ENCODE measurements at places on chromosomes 13 and 19.
A peak's percentile ranks its signal among the peaks of the same experiment; 100 is the strongest.

GRCh38 chr13:46759846-46760245 lies 37.1 kb downstream of the ESD start:
- DNase-seq, result peak; percentile 97

- DNase-seq, result no peak
These were observed 308.3 kb downstream of the TBC1D4 start for GRCh38 chr13:75173457-75174356.

- no peak for DNase-seq
These were observed 13.8 kb downstream of the DNASE2 start for GRCh38 chr19:12867120-12868099.

DNA sequence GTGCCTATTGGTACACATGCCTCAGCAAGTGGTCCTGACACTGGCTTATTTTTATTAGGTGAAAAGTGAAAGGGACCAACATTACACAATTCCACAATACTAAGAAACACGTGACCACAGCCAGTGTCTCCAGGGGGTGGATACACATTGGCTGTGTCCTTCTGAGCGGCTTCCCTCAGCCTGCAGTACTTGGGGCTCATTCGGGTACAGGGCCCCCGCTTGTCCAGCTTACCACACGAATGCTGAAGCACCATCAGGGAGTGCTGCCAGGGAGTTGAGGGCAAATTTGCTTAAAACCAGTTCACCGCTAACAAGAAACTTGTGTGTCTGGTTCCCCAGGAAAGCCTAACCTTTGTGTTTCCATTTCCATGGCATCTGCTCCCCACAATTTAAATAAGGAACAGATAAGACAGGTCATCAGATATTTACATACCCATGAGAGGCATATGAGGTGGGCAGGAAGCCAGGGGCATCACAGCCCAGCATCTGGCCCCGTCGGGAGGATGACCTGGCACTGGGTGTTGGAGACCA lies 23.3 kb downstream of the PBX4 start:
- peak; percentile 20 for DNase-seq

DNA sequence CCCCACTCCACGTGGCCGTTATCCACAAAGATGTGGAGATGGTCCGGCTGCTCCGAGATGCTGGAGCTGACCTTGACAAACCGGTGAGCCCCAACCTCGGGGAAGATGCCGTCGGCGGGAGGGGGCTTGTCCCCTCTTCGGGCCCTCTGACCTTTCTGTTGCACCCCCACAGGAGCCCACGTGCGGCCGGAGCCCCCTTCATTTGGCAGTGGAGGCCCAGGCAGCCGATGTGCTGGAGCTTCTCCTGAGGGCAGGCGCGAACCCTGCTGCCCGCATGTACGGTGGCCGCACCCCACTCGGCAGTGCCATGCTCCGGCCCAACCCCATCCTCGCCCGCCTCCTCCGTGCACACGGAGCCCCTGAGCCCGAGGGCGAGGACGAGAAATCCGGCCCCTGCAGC lies 4.8 kb downstream of the CCER2 start:
- no peak for DNase-seq

GRCh38 chr13:28401303-28402056 lies 93.4 kb downstream of the FLT1 start:
- peak; percentile 59 for DNase-seq

GRCh38 chr19:40774916-40775631 lies at the start of gene MIA:
TSS of gene MIA (plus strand) at chr19:40775521. CDS start at chr19:40775543, 22 bp downstream.
- no peak for DNase-seq

DNA sequence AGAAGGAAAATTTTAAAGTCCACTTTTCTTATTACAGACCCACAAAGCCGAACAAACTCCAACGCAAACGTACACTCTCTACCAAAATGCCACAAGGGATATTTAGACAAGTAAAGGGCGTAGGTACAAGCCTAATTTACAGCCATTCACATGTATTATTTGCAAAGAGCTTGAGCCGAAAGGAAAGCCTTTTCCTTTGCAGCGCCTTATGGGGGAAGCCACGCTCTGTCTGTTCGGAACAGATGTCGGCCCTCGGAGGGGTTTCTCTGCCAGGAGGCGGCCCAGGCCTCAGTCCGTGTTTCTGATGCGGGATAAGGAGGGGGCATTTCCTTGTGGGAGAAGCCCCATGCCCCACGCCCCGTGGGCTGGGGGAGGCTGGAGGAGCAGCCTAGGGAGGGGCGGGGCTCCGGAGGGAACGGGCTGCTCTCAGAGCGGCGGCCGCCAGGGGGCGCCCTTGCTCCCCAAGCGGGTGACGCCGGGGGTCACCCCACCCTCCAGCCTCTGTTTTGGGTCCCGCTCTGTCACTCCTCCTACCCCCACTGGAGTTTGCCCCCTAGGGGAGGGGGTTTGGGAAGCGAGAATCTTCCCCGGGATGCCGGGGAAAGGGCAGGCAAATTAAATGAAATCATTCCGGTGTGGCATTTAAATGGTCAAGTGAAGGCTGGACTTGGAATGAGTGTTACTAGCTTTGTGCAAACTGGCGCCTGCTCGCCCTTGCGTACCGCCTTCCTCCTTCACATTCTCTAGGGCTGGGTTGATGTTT lies 2.9 kb downstream of the HTR2A start:
- DNase-seq, result peak; percentile 83

DNA sequence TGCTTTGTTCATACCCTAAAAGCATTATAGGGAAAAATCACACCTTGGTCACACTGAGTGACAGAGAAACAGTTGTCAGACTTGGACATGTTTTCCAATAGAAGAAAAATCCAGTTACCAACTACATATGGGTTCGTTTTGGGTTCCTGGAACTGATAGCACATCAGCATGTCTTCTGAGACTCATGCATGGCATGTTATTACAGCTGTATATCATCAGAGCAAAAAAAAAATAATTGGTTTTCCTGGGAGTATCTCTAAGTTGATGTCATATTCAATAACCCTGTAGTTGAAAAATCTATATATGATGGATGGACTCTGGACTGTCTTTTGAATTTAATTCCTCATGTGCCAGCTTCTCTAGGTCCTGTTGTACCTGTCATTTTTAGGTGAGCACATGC lies 211.6 kb downstream of the DNAJC15 start:
- no peak for DNase-seq

- DNase-seq, result no peak
These were observed 73.9 kb downstream of the KCTD12 start for GRCh38 chr13:76812206-76812897.

DNA sequence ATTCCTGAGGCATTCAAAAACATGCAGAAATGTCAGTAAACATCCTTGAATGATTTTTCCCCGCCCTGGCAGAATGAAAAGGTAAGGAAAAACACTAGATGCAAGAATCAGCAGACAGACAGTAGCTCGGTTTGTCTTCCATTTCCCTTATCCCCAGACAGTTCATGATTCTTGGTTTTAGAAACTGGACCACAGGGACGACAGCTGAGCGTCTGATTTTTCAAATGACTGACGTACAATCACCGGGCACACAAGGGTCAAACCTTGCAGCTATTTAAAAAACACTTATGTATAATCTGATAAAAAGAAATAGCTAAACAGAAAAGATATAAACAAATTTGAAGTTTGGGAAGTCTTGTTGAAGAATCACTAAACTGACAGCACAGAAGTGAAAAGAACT lies 47.1 kb downstream of the DCLK1 start:
- no peak for DNase-seq

- no peak for DNase-seq
These were observed 13.9 kb downstream of the NFIX start for GRCh38 chr19:13008926-13009787.

GRCh38 chr13:107644136-107644535 lies 571.2 kb downstream of the LIG4 start:
- DNase-seq, result no peak

DNA sequence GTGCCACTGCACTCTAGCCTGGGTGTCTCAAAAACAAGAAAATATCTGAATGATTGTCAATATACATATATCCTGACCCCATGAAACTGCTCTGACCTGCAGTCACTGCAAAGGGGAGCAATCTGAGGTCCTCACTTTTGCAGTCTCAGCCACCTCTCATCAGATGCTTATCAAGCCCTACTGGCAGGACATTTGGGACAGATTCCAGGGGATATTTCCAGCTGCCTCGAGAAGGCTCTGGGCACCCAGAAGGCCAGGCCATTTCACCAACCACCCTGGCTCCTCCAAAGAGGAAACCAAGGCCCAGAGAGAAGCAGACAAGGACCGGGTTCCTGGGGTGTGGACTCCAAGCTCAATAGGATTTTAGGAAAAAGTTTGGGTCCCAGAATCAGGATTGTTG lies 2.3 kb downstream of the EML2 start:
- no peak for DNase-seq

- no peak for DNase-seq
These were observed 283.2 kb upstream of the SLC10A2 start for GRCh38 chr13:103349211-103349980.

- DNase-seq, result no peak
These were observed 87.6 kb downstream of the CYSLTR2 start for GRCh38 chr13:48741377-48741776.

DNA sequence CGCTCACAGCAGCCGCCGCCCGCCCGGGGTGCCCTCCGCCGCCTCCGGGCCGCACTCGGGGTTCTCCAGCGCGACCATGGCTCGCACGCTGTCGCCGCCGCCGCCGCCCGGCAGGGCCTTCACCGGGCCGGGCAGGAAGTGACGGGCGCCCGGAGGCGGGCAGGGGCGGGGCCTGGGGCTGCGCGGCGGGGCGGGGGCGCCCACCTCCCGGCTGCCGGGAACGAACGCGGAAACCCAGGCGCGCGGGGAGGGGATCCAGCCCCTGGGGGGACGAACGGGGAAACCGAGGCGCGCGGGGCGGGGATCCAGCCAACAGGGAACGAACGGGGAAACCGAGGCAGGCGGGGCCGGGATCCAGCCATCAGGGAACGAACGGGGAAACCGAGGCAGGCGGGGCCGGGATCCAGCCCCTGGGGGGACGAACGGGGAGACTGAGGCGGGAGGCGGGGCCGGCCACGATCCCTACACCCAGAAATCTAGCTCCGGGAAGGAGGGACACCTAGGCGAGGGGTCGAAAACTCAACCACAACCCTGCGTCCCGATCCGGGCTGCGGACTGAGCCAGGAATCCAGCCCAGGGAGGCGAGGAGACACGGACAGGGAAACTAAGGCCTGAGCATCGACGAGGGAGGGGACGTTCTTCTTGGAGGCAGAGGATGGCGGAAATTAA lies at the start of gene R3HDM4:
TSS of gene R3HDM4 (minus strand) at position 140 of the 669 bp plus-strand sequence. CDS start at position 78, 62 bp downstream.
- DNase-seq, result peak; percentile 26

GRCh38 chr13:105048677-105049076 lies 1486.8 kb downstream of the EFNB2 start:
- no peak for DNase-seq

GRCh38 chr13:52711286-52711685 lies 28.3 kb downstream of the CNMD start:
- DNase-seq, result no peak

- DNase-seq, result no peak
These were observed 6.5 kb downstream of the SYCE2 start for GRCh38 chr19:12912571-12912970.

- DNase-seq, result no peak
These were observed 21.3 kb downstream of the ZNF77 start for GRCh38 chr19:2923510-2923909.

DNA sequence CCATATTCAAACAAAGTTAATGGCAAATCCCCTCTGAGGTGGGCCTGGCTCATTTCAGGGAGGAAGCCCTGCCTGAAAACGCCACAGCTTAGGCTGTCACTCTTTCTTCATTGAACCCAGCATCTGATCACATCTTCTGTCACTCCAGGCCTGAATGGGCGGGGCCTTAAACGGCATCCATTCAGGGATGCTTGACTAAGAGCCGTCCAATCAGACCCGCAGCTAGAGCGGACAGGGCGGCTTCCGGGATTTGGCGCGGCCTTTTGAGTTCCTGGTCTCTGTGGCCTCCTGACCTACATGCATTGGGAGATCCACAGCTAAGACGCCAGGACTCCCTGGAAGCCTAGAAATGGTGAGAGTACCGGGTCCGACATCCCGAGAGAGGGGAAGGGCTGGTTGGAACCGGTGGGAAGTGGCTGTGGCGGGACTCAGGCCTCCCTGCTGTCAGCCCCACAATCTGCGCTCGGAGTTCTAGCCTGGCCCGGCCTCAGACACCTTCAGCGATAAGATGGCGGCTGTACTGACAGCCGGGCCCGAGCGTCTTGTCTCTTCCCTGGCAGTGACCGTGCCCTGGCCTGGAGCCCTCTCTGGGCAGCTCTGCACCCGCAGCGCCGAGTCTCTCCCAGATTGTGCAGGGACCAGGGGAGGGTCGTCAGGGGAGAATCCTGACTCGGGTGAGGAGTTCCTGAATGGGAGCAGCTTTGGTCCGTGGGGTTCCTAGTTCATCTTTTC lies at the start of gene ZNF723:
TSS of gene ZNF723 (plus strand) at position 261 of the 732 bp plus-strand sequence. CDS start at position 350, 89 bp downstream.
- DNase-seq, result no peak

DNA sequence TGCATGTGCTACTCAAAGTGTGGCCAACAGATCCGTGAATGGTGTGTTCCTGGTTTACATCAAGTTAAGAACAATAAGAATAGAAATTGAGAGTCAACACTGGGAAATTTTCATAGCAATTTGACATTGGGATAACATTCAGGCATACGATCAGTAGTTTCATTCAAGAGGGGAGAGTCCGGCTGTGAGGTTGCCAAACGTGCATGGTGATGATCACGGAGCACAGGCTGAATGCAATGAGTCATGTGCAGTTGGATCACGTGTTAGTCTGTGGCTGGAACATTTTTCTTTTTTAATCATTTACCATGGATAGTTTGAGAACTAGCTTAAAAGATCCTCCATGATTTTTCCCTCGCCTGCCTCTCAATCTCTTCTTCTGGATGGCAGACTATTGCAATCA lies 2.5 kb upstream of the DCT start:
- no peak for DNase-seq

- DNase-seq, result no peak
These were observed 30.0 kb upstream of the POP4 start for GRCh38 chr19:29576046-29576606.

DNA sequence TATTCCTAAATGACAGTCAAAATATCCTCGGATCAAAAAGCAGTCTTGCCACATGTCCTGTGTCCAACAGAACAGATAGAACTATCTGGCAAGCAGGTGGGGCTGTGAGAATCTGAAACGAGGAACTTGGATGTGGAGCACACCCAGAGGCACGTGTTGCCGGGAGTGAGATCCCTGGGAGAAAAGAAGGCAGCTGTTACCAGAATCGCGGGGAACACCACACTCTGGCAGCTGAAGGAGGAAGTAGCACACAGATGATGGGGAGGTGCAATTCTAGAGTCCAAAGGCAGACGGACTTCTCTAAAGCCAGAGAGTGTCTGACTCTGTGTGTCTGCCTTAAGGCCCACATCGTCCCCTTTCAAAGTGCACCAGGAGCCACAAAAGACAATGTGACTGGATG lies 22.3 kb downstream of the SLC7A1 start:
- peak; percentile 66 for DNase-seq

- DNase-seq, result no peak
These were observed 119.2 kb upstream of the SPACA7 start for GRCh38 chr13:112256716-112257494.

DNA sequence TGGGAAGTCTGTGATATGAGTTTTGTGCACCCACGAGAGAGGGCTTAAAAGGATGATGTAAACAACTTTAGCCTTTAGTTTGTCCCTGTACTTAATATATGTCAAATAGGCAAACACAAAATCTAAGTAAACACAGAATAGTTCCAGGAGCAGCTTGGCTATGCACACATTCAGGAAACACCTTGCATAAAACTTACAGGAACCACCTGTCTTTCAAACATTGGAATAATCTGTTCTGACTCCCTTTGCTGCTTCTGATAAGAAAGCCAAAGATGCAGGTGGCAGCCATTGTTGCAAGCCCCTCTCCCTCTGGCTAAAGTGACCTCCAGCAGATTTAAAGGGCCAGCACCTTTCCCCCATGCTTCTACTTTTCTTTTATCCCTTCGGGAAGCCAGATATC lies 4.7 kb downstream of the EEF1AKMT1 start:
- no peak for DNase-seq

- no peak for DNase-seq
These were observed 12.2 kb downstream of the ZNF112 start for GRCh38 chr19:44344255-44344654.
